Mesenteric fat pad (tissue), 1 donor: ENCODE measurements at places on chromosomes 12 and 14.
A peak's percentile ranks its signal among the peaks of the same experiment; 100 is the strongest.

DNA sequence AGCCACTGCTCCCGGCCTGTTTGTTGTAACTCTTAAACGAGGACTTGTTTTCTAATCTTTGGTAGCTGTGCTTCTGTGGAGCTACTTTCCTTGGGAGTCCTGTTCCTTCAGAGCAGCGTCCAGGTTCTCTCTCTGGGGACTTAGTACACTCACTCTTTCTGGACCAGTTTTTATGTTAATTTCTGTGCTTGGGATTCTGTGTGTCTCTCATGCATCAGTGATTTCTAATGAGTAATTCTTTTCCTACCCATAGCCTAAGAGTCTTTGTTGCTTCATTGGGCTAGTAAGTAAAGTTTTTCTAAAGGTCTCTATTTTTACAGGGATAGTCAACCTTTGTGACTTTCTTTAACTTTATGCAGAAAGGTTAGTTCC lies 289.3 kb downstream of the FBXL14 start:
- no peak for DNase-seq

DNA sequence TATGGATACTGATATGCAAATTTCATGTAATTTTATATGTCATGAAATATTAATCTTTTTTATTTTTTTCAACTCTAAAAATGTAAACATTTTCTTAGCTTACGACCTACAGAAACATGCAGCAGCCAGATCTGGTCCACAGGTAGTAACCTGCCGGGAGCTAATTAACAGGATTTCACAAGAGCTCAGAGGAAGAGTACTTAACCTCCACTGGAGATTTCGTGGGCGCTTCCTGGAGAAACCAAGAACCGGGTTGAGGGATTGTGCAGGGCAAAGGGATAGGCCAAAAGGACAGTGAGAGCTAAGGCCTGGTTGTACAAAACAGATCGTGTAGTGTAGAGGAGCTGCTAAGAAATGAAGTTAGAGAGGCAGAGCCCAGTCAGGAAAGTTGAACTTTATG lies 315.7 kb downstream of the PAWR start:
- DNase-seq: no peak

GRCh38 chr12:71871116-71871515 lies 31.6 kb downstream of the TBC1D15 start:
- DNase-seq: no peak

- no peak for DNase-seq
These were observed 93.2 kb downstream of the NAV3 start for GRCh38 chr12:77923882-77924281.

- no peak for DNase-seq
These were observed 33.9 kb downstream of the CEP290 start for GRCh38 chr12:88108021-88108420.

DNA sequence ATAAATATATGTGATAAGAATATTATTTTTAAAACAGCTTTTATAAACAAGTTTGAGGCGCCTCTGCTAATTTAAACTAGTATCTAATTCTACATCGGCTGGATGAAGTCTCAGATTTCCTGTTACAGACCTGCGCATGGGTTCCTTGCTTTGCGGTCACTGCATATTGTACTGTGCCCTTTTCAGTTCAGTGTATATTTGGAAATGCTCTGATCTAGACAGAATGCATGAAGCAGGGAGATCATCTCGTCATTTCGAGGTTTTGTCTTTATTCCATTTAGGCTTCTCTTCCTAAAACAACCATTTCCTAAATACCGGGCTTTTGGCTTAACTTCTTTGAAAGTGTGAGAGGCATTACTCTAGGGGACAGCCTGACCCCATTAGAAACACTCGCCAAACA lies 25.6 kb downstream of the CRACR2A start:
- no peak for DNase-seq

- no peak for DNase-seq
These were observed 9.4 kb upstream of the COCH start for GRCh38 chr14:30864934-30865333.

GRCh38 chr12:123358035-123358434 lies 6.6 kb downstream of the SBNO1 start:
- DNase-seq: no peak

DNA sequence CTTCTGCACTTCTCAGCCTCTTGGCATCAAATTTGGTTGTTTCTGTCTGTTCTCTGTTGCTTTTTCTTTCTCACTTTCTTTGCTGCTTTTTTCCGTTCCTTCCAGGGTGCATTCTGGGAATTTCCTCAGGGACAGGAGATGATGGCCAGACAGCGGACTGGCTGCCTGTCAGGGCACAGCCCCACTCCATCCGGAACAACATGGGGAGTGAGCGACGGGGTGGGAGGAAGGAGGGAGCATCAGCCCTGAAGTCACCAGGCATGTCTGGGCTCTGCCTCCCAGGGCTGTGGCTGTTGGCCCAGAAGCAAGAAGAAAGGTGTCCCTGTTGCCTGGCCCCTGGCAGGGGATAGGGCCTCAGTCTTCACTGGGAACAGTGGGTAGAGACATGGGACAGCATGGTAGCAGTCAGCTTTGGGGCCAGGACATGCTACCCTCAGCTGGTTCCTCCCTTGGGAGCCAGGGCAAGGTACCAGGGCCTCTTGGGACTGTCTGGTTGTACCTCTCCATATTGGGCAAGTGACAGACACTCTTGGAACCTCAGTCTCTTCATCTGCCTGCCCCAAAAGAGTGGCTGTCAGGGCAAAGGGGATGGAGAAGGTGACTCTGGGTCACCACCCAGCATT lies 8.6 kb downstream of the PGF start:
- no peak for DNase-seq

- DNase-seq: no peak
These were observed 1177.6 kb downstream of the GALC start for GRCh38 chr14:86815341-86815740.

DNA sequence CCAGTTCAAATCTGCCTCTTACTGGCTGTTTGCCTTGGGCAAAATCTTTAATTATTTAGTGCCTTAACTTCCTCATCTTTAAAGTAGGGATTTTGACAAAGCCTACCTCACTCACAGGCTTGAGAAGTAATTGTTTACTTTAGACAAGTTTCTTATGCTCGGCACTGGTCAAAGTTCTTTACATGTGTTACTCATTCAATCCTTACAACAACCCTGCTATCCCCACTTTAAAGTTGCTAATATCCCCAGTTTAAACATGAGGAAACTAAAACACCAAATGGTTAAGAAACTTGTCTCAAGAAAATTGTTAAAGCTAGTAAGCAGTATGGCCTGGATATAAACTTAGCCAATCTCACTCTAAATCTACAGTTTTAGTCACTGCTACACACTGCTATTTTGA lies 204.0 kb upstream of the AVPR1A start:
- DNase-seq: no peak

DNA sequence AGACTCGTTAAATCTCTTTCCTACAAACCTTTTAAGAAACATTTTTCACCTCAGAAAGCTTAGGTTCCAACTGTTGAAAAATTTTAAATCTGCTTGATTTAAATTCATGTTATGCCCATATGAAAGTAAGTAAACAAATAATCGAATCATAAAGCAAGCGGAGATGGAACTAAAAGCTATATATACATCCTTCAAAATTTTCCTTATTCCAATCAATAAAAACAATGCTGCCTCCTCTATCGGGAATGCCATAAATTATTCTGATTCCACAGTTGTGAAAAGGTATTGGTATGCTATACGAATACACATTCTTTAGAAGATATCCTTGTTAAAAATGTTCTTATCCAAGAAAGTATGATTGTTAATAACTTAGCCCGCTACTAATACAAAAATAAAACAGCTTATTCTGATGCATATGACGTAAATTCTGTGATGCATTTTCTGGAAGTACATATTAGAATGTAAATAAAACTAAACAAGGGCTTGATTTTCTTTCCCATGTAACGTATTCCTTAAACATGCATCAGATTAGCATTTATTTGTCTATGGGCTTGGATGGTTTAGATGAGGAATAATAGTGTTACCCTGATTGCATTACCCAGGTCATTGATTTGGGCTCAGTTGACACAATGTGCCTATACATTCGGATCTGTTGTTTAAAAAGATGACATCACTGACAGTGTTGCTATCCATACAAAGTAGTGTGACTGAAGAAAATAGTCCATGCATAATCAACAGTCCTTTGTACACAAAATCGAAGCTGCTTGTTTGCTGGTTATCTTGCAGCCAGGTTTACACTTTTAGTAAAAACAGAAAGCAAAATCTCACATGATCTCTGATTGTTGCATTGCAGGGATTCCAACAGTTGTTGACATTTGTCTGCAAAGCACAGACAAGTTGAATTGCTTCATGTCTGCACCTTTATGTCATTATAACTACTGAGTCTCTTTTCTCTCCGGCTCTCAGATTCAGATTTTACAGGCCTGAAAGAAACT lies 656 bp upstream of the DTD2 start:
- no peak for DNase-seq

DNA sequence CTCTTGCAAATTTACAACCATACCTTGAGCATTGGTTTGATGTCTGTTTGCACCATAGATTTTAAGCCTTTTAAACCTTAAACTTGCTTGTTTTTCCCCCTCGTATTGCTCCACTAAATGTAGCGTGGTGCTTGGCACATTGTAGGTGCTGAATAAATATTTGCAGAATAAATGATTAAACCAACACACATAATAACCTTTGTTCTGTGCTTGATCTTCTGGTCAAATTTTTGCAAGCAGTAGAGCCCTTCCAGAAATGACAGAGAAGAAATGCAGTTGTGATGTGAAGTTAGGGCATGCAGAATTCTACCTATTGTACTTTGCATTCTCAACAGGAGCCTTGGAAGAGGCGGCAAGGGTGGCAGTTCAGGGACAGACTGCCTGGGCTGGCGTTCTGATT lies 394.4 kb upstream of the TBX3 start:
- no peak for DNase-seq

DNA sequence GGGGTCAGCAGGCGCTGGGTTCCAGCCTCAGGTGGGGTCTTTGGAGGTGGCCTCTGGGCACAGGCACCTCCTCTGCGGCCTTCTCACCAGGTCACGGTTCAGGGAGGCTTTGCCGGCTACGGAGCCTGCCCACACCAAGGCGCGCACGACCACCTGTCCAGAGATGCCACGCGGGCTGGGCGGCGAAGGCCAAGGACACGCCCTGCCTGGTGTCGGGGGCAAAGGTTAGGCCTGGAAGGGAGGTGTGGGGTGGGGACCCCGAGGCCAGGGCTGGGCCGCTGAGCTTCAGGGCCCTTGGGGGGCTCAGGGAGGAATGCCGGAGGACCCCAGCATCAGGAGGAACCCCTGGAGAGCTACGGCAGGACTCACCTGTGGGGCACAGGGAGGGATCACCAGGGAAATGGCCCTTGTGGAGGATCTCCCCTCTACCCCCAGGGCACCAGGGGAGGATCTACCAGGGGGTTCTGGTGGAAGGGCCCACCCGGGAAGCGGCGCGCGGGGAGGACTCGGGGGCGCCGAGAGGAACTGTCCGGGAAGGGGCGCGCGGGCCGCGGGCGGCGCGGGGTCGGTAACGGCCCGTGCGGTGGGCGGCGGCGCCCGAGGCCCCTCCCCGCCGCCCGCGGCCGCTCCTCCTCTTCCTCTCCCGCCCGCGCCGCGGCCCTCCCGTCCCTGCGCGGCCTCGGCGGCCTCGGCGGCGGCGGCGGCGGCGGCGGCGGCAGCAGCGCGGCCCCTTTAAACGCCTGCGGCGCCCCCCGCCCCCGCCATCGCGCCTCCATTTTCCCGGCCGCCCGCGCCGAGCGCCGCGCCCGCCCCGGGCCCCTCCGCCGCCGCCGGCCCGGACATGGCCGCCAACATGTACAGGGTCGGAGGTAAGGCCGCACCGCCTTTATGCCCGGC lies at the start of gene MTA1:
TSS of gene MTA1 (plus strand) at position 633 of the 897 bp plus-strand sequence. CDS start at position 842, 209 bp downstream.
- DNase-seq: peak; percentile 88

GRCh38 chr12:61896436-61896835 lies 363.8 kb upstream of the USP15 start:
- DNase-seq: no peak

DNA sequence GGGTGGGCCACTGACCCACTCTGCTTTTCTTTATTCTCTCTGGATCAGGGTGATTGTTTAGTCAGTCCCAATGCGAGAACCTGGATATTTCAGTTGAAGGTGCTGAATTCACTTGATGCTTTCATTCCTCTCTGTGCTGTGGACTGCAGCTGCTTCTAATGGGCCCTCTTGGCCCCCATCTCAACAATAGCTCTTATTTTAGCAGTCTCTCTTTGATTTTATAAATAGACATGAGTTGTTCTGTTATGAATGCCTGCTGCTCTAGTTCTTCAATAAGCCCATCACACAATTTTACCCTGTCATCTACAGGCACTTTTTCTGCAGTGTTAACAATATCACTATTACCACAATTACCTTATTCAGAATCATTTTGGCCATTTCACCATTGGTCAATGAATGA lies 54.1 kb upstream of the YARS2 start:
- DNase-seq: no peak

GRCh38 chr12:13222076-13222475 lies 25.6 kb downstream of the EMP1 start:
- DNase-seq: no peak

GRCh38 chr12:38391007-38391406 lies 74.4 kb downstream of the ALG10B start:
- no peak for DNase-seq

DNA sequence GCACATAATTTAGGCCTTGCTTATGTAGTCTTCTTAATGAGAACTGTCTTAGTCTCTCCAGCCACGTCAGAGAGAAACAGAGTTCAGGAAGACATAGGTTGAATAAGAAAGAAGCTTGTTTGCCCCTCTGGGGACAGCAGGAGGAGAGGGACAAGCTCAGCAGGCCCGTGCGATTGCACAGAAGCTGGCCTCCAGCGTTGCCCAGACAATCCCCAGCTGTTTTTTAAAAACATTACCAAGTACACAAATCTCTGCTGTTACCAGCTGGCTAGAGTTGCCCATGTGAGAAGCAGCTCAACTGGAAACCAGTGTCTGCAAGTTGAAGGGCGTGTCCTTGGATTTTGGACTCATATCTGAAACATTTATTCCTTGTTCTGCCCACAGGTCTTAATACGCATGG lies 232.6 kb downstream of the EFCAB11 start:
- DNase-seq: no peak

DNA sequence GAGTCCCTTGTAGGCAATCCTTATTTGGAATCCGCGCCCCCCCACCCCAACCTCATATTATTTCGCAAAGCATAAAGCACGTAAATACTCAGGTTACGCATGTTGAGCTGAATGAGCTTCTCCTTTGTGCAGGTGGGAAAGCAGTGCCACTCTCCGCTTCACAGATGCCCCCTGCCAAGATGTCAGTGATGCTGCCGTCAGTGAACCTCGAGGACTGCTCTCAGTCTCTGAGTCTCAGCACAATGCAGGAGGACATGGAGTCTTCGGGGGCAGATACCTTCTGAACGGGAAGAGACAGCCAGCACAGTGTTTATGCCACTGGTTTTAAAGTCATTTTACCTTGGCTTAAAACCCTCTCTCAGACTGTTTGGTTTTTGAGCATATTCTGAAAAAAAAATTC lies 90.1 kb upstream of the DACT1 start:
- DNase-seq: no peak

DNA sequence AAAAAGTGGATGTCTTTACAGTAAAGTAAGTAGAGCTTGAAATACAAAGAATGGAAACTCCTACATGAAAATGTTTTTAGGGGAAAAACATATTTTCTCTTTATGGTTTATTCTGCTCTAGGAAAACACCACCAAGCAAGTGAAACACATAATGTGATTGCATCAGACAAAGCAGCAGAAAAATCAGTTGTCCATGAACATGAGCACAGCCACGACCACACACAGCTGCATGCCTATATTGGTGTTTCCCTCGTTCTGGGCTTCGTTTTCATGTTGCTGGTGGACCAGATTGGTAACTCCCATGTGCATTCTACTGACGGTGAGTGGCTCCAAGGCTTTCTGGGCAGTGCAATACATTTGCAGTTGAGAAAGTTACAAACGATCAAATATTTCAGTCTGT lies 42.6 kb upstream of the PLEKHD1 start:
- no peak for DNase-seq
